ENCODE measurements at places on chromosomes 12 and 14.

- peak; percentile 59 for DNase-seq
Measured at GRCh38 chr14:90274808-90275457, 18.6 kb downstream of the PSMC1 start.

- DNase-seq: no peak
Measured at GRCh38 chr12:94258593-94258992, 110.2 kb downstream of the PLXNC1 start.

GRCh38 chr14:33449268-33449667 lies 501.6 kb downstream of the EGLN3 start:
- no peak for DNase-seq

DNA sequence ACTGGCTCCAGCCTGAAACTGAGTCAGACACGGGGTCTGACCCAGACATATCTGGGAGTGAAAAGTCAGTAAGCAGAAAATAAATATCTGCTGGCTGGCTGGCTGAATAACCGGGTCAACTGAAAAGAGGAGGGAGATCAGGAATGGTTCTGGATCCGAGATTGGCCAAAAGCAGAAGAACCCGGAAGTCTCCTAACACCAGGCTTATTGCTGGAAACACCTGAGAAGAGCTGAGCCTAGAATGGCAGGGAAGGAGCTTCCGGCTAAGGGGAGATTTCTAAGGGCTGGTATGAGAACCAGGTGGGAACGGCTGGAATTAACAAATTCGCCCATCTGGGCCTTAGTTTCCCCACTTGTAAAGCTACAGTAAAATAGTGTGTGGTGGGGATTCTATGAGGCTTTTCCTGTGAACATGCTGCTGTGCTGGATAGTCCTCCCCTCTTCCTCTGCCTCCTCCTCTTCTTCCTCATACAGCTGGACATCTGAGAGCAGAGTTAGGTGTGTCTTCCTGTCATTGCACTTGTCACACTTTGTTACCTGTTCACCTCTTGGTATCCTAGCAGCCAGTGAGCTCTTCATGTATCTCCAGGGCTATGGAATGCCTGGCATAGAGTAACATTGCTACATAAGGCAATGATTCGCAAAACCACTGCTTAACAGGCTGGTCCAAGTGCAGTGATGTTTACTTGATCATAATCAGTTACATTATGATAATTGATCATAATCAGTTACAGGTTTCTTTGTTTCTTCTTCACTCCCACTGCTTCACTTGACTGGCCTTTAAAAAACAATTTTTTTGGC lies 2.0 kb upstream of the SHMT2 start:
- no peak for DNase-seq

GRCh38 chr12:62772416-62772955 lies 162.5 kb downstream of the PPM1H start:
- DNase-seq: peak; percentile 22

DNA sequence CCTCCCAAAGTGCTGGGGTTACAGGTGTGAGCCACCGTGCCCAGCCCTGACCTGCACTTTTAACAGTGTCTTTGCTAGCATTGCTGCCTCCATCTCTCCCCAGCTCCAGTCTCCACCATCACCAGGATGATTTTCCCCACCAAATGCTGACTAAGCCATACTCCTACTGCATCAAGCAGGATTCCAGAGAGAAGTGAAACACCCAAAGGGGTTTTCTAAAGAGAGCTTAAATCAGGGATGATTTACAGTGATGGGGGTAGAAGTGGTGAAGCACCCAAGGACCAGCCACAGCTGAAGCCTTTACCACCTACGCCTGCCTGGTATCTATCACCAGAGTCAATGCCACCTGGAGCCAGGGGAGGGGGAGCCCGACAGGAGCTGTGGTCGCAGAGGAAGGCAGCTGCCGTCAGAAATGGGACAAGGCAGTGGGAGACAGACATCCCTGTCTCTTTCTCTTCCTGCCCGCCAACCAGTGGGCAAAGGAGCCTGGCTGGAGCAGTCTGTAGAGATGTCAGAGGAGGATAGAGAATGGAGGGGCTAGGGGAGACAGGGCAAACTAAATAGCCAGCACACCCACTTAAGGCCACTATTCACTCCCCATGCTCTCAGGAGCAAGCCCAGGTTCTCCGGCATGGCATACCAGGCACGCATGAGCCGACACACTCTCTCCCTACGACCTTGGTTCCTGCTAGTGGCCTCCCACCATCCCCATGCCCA lies 22.4 kb upstream of the CD9 start:
- no peak for DNase-seq

GRCh38 chr14:71363946-71364925 lies 457.0 kb downstream of the PCNX1 start:
- DNase-seq: no peak

DNA sequence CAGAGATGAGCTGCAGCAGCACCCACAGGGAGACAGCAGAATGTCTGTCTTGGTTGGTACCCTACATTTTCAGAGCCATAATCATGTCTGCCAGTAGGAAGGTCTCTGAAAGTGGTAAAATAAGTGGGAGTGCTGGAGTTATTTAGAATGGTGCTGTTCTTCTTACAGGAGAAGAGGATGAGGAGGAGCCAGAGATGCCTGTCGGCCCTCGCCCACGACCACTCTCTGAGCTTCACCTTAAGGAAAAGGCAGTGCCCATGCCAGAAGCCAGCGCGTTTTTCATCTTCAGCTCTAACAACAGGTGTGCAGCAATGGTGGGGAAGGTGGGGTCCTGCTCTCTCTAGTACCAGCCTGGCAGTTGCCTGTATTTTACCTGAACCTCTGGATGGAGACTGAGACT lies 201.7 kb upstream of the FKBP4 start:
- DNase-seq: no peak

DNA sequence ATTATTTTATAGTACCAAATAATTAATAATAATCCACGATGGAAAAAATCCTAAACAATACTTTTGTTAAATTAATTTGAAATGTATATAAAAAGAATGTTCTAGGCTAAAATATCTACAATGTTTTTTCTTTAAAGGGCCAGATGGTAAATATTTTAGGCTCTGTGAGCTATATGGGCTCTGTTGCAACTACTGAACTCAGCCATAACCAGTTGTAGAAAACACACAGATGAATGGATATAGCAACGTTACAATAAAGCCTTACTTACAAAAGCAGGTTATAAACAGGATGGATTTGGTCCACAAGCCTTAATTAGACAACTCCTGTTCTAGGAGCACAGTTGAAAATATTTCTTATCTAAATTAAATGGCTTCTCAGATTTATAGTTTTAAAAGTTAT lies 245.2 kb downstream of the KCNC2 start:
- no peak for DNase-seq

GRCh38 chr14:74531467-74531866 lies 37.9 kb downstream of the ISCA2 start:
- DNase-seq: peak; percentile 39

DNA sequence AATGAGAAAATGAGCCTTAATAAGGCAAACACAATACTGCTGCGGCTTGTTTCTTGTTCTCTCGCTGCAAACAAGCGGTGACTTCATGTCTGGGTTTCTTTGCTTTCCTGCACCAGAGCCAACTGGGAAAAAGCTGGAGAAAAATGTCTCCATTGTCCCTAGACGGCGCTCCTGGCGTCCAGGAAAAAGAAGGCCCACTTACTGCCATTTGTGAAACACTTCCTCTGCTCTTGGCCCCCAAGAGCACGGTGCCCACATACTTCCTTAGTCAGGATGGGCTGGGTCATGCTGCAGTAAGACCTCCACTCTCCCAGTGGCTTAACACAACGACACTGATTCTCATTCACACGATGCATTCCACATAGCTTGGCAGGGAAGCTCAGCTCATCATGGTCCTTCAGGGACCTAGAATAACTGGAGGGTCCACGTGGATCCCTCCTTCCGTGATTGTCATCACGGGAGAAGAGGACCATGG lies 86.0 kb upstream of the BCL11B start:
- no peak for DNase-seq

GRCh38 chr12:110563702-110564470 lies 19.2 kb downstream of the PPTC7 start:
- no peak for DNase-seq

- no peak for DNase-seq
Measured at GRCh38 chr14:104031384-104031783, 54.1 kb upstream of the ASPG start.

GRCh38 chr14:29773990-29774389 lies 153.7 kb downstream of the PRKD1 start:
- DNase-seq: no peak

GRCh38 chr12:1001507-1001906 lies 10.5 kb downstream of the ERC1 start:
- no peak for DNase-seq

- DNase-seq: no peak
Measured at GRCh38 chr12:21337959-21338744, 3.4 kb upstream of the SLCO1A2 start.

- no peak for DNase-seq
Measured at GRCh38 chr14:68945585-68946488, 33.3 kb downstream of the ACTN1 start.

DNA sequence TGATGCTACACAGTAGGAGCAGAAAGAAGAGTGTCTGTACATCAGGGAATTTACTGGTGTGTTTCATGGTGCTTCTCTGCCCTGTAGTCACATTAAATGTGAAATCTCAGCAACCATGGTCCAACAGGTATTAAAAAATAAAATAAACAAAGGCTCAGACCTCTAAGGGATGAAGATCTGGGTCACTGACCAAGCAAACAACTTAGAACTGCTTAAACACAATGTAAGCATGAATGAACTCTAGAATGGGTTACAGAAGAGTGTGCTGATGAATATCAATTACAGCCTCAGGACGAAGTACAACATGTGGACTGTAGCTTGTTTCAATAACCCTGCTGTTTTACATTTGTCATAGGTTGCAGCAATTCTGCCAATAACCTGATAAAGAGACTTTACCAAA lies 47.4 kb downstream of the SLC35F4 start:
- no peak for DNase-seq

DNA sequence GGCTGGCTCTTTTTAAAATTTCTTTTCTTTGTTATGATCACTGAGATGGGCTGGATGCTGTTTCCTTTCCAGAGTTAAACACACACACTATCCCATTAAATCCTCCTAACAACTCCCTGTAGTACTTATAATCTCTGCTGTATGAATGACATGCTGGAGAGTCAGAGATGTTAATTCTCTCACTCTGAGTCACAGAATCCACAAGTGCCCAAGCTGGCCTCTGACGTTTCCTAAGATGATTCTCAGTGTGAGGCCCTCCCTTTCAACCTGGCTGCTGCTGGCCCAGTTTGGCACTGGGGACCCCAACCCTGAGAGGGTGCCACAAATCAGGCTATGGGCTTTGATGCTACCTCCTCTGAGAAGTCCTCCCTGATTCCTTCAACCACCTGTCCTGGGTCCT lies 5.4 kb downstream of the NOS1 start:
- DNase-seq: no peak

DNA sequence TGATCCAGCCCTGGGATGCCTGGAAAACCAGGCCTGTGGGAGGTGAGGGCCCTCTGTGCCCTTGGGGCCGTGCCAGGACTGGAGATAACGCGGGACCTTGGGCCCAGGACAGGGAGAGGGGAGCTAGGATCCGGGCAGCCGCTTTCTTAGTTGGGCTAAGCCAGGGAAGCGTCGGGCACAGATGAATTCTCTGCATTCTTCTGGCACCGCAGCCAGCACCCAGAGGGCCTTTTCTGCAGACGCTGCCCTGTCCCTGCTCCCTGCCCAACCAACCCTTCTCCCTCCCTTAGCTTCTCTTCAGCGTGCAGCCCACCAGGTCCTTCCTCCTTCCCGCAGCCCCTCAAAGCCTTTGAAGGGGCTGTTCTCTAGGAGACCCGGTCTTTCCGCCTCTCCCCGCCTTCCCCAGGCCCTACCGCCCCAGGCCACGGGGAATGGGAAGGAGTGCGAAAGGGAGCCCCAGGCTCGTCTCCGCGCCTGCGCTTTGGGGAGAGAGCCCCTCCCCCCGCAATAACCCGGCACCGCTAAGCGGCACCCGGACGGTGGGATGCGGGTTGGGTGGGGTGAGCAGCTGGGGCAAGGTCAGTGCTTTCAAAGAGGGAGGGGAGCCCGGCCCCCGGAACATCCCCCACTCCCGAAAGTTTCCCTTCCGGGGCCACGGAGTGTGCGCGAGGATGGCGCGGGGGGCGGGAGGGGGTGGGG lies 663 bp downstream of the NCKAP5L start:
- peak; percentile 81 for DNase-seq

DNA sequence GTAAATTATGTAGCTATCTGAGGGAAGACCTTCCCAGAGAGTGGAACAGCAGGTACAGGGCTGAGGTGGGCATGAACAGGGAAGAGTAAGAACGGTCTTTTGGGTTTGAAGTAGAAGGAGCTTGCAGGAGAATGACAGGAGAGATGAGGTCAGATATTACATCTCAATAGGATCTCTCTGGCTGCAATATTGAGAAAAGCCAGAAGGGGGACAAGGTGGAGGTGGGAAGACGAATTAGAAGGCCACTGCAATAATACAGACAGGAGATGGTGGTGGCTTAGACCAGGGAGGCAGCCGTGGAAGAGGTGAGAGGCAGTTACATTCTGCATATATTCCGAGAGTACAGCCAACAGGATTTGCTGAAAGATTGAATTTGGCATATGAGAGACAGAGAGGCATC lies 310.2 kb downstream of the APAF1 start:
- DNase-seq: no peak

GRCh38 chr12:76713986-76714385 lies 49.9 kb upstream of the ZDHHC17 start:
- no peak for DNase-seq

DNA sequence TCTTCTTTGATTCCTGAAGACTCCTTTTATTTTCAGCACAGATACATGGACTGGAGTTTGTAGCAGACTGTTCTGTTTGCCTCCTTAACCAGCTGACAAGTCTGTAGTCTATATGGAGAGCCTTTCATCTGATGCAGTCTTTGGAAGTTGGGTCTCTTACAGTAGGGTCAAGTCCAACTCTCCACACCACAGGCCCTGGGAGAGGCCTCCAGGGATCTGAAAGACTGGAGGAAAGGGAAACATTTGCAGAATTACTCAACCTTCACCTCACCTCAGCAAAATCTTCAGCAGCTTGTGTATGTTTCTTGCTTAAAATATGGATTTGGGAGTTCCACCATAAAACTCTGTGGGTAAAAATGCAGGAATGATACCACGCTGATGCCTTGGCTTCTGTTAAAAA lies 188.4 kb downstream of the MSRB3 start:
- DNase-seq: no peak

GRCh38 chr12:5965950-5966383 lies 20.9 kb upstream of the ANO2 start:
- peak; percentile 53 for DNase-seq

DNA sequence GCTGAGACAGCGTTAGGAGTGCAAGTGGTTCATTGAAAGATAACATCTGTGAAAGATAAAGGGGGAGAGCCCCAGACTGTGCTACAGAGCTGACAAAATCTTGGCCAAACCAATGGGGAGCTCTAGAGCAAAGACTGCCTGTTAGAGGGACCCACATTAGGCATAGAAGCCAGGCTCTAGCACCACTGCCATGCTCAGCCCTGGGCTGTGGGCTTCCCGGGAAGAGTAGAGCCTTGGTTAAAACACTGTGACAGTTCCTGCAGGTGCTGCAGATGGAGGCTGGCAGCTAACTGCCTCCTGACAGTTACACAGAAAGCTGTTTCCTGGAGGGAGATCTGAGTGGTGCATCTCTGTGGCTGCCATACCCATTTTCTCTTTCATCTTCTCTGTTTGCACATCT lies 23.0 kb downstream of the TSHR start:
- DNase-seq: no peak

- DNase-seq: no peak
Measured at GRCh38 chr12:51904951-51905470, 2.3 kb upstream of the ACVRL1 start.

GRCh38 chr14:57659052-57659451 lies 165.4 kb upstream of the CCDC198 start:
- no peak for DNase-seq

- no peak for DNase-seq
Measured at GRCh38 chr12:111160350-111161241, 208.3 kb downstream of the PHETA1 start.

GRCh38 chr14:32047791-32048190 lies 29.3 kb upstream of the ARHGAP5 start:
- no peak for DNase-seq
